ENCODE measurements at places on chromosomes 12 and 14.
A peak's percentile ranks its signal among the peaks of the same experiment; 100 is the strongest.

- DNase-seq, result no peak
Observed at GRCh38 chr14:77290705-77291104, 19.7 kb upstream of the NGB start.

DNA sequence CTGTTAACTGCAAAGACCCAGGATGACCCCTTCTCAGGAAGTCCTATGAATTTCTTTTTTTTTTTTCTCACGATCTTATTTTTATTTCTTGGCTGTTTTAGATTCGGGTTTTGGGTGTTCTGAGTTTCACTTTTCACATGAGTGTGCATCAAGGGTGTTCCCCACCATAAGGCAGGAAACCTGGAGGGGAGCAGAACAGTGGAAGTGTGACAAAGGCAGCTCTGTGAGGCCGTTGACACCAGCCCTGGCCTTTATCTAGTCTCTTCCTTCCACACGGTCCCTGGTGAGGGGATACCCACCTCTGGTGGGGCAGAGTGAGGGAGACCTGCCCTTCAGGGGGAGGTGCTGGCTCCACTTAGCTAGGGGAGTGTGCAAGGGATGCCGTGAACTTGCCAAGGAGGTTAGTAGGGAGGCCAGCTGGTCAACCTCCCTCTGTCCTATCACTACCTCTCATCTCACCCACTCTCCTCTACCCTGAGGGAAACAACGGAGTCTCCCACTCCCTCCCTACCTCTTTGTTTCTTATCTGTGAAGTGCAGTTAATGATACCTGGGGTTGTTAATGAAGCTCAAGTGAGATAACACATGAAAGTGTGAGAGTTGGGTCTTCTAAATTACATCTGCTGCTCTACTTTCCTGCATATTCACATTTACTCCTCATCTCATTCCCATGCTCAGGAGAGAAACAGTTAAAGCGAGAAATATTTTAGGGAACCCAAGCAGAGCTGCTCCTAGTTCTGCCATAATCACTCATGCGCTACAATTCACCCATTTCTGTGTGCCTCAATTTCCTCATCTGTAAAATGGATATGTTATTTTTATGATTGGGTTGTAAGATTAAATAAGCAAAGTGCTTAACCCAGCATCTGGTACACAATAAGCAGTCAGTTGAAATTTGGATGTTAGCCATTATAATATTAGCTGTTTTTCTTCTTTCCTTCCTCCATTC is 4.4 kb upstream of the GALNT6 start:
- DNase-seq, result no peak

DNA sequence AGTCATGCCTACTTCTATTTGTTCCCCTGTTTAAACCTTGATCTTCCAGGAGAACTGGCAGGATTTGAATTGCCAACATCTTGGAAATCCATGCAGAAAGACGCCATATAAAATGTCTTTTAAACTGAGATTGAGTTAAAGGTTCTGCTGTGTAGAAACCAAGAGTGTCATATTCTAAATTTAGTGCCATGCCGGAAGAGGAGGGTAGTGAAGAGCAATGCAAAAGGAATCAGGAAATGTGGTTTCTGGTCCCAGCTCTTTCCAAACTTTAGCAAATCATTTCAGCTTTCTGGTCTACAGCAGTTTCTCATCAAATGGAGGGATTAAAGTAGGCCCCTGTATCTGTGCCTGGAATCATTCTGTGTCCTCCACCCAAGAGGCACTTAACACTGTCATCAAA is 85.7 kb downstream of the BTG1 start:
- DNase-seq, result peak; percentile 47

- DNase-seq, result no peak
Observed at GRCh38 chr12:67111182-67111581, 158.0 kb upstream of the CAND1 start.

- DNase-seq, result no peak
Observed at GRCh38 chr12:54404061-54405004, 14.7 kb downstream of the ITGA5 start.

GRCh38 chr12:118302053-118302452 is 70.7 kb downstream of the TAOK3 start:
- no peak for DNase-seq

DNA sequence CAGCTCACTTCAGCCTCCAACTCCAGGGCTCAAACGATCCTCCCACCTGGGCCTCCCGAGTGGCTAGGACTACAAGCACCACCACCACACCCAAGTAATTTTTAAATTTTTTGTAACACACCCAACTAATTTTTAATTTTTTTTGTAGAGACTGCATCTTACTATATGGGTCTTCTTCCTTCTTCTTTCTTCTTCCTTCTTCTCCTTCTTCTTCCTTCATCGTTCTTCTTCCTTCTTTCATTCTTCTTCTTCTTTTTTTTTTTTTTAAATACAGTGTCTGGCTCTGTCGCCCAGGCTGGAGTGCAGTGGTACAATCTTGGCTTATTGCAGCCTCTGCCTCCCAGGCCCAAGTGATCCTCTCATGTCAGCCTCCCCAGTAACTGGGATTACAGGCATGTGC is 965 bp upstream of the CREBL2 start:
- no peak for DNase-seq

- no peak for DNase-seq
Observed at GRCh38 chr12:77384941-77385340, 319.6 kb upstream of the E2F7 start.

DNA sequence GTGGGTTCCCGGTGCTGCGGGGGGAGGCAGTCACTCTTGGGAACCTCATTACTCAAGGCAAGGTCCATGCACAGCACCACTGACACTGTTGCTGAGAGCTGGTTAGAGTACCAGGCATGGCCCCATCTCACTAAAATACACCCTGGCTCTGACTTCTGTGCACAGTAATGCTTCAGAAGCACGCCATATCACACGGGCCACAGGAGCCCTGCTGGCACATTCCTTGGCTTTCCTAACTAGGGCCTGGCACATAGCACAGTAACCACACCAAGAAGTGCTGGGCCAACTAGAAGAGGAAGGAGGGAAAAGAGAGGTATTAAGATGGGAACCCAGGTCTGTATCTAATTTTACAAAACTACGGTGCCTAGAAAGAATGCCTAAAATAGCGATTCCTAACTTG is 13.5 kb upstream of the RAB35 start:
- no peak for DNase-seq

GRCh38 chr12:27142101-27142721 is 59.8 kb upstream of the C12orf71 start:
- DNase-seq, result peak; percentile 82

DNA sequence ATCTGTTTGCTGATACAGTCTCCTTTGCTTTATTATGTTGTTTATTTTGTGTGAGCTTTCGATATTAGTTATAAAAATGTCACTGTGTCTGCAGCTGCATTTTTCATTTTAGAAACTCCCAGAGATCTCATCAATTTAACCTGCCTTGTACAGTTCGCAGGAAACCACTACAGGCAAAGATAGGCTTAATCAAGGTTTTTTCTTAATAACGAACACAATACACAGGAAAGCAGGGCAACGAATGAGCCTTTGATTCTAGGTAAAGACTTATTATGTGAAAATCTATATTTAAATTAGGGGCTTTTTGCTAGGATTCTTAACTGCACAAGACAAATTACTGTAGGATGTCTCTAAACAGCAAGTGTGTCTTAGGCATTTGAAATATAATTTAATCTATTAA is 191.9 kb downstream of the RGS6 start:
- no peak for DNase-seq

DNA sequence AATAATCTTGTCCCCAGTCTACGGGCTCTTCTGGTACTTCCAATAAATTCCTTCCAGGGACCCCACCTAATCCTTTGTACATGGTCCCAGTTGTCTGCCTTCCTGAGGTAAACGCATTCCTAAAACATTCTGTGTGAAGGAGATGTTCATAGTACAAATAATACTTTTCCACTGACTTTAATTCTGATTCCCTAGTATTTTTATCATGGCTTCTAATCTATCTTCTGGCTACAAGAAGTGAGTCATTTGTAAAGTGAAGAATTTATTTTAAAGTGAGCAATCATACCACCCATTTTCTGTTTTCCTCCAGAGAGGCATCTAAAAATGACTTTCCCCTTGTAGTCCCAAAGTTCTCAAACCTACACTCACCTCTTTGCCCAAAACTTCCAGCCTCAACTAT is 65.9 kb upstream of the NUDT4 start:
- no peak for DNase-seq

GRCh38 chr14:62409626-62410300 is 635.5 kb downstream of the KCNH5 start:
- DNase-seq, result peak; percentile 4

GRCh38 chr12:97038131-97038530 is 131.1 kb downstream of the NEDD1 start:
- no peak for DNase-seq

DNA sequence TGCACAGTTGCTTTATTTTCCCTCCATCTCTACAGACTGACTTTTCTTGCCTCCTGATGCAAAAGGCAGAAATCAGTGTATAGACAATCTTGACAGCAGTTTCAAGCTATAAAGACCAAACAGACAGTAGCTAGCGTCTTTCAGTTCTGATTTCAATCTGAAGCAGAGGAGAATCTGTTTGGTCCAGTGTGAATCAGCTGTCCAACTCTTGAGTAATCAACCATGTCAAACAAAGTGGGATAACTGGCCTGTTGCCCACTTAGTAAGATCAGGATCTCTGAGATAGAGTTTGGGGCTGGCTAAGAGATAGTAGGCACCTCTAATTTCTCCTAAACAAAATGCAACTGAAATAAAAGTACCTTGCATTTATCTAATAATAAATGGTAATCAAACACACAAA is 797.4 kb upstream of the FBXO33 start:
- DNase-seq, result no peak

DNA sequence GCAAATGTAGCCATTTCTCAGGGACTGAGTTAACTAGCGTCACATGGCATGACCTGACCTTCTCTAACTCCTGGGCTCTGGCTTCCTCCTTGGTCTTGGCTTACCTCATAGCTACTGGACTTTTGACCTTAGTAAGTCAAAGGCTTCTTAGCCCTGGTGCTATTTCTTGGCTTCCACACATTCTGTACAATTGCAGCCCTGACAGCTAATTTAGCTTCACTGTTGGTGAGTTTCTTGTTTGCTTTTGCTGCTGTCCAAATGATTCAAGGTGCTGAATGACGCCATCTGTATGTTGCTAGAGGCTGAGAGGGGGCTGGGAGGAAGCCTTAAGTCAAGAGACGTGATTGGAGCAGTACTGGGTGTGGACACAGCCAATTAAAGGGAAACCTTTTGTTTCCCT is 202.7 kb downstream of the PRKD1 start:
- DNase-seq, result peak; percentile 13

- DNase-seq, result no peak
Observed at GRCh38 chr12:2936301-2936700, 22.9 kb upstream of the TEAD4 start.

GRCh38 chr12:2009623-2010022 is 5.4 kb upstream of the DCP1B start:
- no peak for DNase-seq

DNA sequence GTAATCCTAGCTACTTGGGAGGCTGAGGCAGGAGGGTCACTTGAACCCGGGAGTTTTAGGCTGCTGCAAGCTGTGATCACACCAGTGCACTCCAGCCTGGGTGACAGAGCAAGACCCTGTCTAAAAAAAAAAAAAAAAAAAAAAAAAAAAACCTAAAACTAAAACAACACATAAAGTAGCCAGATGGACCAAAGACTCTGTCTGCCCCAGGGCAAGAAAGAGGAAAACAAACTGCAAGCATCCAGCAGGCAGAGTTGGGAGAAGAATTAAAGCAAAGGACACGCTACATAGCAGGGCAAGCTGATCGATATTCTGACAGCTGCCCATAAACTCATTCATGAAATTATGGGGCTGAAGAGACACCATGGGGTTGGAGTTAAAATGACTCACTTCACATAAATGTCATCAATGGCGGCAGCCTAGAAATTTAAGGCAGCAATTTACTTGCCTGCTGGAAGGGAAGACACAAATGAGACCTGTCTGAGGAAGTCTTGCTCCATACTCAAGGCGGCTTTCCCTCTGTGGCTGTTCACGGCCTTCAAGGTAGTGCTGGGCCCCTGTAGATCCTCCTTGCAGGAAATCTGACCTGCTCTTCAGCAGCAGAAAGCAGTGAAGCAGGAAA is 259.1 kb upstream of the FKBP4 start:
- no peak for DNase-seq

GRCh38 chr14:60515511-60516289 is 6.8 kb downstream of the SIX6 start:
- DNase-seq, result peak; percentile 68

- peak; percentile 32 for DNase-seq
Observed at GRCh38 chr12:123106640-123107359, 44.1 kb downstream of the PITPNM2 start.

DNA sequence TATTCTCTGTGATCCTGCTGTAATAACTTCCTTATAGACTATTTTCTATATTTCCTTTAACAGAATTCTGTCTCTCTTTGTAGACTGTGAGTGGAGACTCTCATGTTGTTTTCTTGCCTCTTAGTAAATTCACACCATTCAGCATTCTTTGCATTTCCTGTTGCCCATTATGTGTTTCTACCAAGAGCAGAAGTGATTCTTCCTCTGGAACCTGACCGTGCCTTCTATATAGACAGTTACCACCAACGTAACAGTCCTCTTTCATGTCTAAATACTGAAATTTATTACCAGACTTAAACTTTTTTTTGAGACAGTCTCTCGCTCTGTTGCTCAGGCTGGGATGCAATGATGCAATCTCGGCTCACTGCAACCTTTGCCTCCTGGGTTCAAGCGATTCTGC is 31.1 kb downstream of the METAP2 start:
- peak; percentile 30 for DNase-seq

DNA sequence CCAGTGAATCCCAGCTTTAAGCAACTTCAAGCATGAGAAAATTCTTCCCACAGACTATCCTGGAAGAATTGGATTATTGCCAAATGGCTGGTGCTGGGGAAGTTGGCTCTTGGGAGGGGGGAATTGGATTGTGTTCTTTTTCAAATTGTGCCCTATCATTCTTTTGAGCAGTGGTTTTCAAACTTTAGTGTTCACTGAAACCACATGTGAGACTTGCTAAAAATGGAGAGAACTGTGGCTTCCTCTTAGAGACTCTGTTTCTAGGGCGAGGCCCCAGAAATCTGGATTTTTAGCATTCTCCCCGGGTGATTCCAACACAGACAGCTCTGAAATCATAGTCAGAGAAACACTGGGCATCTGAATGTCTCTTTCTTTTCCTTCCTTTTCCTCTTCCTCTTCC is 14.3 kb upstream of the OTUB2 start:
- no peak for DNase-seq

DNA sequence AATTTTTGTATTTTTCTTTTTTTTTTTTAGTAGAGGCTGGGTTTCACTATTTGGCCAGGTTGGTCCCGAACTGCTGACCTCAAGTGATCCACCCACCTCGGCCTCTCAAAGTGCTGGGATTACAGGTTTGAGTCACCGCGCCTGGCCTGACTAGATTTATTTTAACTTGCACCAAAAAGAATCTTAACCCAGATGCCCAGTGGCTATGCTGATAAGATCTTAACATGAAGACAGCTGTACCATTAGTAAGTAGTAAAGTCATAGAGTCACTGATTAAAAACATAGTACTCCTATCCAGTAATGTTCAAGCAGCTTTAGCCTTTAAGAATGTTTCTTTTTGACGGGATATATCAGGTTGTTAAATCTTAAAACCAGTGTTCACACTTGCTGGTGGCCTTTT is 1061.8 kb upstream of the FLRT2 start:
- DNase-seq, result no peak
